Astrocyte of the cerebellum (primary cell): ENCODE measurements at places on chromosomes 12 and 14.

- no peak for DNase-seq
These were observed 259.6 kb downstream of the ERC1 start for GRCh38 chr12:1250641-1251040.

DNA sequence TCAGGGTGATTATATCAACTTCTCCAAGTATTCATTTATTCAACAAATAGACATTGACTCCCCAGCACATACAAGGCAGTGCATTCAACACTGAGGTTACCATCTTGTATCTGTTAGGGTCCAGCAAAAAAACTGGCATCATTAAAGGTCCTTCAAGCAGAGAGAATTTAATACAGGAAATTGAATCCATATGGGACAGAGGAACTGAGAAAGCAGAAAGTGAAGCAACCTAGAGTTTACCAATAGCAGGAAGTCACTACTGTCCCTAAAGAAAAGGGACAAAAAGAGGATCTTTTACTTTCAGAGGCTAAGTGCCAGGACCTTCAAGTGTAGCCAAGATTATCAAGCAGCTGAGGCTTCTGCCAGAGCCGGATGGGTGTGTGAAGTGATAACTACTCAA is 237.8 kb upstream of the TBX3 start:
- DNase-seq: no peak

GRCh38 chr14:91327250-91327595 is 82.7 kb upstream of the GPR68 start:
- DNase-seq: peak; percentile 9

DNA sequence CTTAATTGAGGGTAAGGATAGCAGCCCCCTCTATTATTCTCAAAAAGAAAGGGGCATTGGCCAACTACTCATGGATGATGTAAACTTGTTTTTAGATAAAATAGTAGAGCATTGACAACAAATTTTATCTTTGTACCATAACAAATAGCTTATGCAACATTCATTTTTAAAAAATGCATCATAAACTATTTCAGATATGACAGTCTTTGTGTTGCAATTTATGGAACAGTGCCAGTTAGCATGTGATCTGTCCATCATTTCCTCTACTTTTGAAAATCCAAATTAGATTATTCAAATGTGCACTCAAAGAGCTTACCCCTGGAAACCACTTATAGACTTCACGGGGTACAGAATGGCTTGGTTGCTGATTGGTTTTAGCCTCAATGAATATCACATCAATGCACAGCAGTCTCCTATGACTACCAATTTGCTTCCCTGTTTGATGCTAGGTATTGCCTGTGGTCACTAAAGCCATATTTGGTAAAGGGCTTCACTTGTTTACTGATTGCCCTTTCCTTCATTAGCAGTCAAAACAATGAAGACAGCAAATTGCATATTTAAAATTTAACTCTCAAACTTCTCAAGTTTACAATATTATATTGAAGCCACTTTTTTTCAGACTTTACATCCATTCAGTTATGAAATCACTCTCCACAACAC is 274.9 kb upstream of the MGAT4C start:
- DNase-seq: no peak

DNA sequence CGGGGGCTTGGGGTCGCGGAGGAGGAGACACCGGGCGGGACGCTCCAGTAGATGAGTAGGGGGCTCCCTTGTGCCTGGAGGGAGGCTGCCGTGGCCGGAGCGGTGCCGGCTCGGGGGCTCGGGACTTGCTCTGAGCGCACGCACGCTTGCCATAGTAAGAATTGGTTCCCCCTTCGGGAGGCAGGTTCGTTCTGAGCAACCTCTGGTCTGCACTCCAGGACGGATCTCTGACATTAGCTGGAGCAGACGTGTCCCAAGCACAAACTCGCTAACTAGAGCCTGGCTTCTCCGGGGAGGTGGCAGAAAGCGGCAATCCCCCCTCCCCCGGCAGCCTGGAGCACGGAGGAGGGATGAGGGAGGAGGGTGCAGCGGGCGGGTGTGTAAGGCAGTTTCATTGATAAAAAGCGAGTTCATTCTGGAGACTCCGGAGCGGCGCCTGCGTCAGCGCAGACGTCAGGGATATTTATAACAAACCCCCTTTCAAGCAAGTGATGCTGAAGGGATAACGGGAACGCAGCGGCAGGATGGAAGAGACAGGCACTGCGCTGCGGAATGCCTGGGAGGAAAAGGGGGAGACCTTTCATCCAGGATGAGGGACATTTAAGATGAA is 630 bp downstream of the FOS start:
- no peak for DNase-seq

- DNase-seq: no peak
These were observed 85.5 kb downstream of the CEP83 start for GRCh38 chr12:94374124-94374523.

GRCh38 chr14:55846826-55847446 is 266.9 kb downstream of the KTN1 start:
- DNase-seq: no peak

DNA sequence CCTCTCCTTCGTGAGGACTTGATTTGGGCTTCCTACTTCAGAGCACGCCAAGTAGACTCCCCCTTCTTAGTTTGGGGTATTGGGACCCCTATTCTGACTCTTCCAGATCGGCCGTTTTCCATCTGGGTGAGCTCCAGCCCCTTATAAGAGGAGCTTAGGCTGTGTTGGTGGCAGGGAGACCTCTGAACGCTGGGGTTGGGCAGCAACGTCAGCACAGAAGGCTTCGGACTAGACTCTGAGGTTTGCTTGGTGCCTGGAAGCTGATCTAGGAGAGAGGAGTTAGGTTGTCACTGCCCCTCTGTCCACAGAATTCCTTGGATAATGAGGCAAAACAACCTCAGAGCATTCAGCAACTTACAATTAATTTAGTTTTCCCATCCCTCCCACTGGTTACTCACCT is 99.2 kb upstream of the RTL1 start:
- no peak for DNase-seq

DNA sequence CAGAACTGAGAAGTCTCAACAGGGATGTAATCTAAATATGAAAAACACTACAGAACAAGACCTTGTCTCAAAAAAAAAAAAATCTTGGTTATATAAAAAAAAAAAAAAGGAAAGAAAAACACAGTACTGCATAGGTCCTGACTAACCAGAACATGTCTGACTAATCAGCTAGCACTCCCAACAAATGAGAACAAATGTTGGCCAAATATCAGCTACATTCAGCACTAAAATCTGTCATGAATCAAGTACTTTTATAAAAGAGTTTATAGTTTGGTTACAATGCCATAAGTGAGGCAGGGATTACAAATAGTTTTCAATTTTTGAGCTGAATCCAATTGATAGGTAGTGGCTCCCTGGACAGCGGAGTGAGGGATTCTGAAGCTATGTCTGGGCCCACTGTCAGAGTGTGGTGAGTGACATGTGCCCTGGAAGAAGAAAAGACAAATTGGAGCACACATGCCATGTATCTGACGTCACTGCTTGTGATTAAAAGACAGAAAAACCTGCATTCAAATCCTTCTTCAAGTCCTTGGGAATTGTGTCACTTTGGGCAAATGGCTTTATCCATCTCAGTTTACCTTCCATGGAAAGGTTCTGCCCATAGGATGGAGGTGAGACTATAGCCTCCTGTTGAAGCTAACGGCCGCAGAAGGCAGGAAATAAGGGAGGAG is 5.6 kb upstream of the FAM234B start:
- peak; percentile 55 for DNase-seq

GRCh38 chr12:74509886-74510285 is 27.7 kb upstream of the ATXN7L3B start:
- no peak for DNase-seq

- peak; percentile 89 for DNase-seq
These were observed 92.5 kb downstream of the VCPKMT start for GRCh38 chr14:50023671-50024490.

GRCh38 chr12:95966287-95966870 is 23.2 kb downstream of the AMDHD1 start:
- no peak for DNase-seq

DNA sequence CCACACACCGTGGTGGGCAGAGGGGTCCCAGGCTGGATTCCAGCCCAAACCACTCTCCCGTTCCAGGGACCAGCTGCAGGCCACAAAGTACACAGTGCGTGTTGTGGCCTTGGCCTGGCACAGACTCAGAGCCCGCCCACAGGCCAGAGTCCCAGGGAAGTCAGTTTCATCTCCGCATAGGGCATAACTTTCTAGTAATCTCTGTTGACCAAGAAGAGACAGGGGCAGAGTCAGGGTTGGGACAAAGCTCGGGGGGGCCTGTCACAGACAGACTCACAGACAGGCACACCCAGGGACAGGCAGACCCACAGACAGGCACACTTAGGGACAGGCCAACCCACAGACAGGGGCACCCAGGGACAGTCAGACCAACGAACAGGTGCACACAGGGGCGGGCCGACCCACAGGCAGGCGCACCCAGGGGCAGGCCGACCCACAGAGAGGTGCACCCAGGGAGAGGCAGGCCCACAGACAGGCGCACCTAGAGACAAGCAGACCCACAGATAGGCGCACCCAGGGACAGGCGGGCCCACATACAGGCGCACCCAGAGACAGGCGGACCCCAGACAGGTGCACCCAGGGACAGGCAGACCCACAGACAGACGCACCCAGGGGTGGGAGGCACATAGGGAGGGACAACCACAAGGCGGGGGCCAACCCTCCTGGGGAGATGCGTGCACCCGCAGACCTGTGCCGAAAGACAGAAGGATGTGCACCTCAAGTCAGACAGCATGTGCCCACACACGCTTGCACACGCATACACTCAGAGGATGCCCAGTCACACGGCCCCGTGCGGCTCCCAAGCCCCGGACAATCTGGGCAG is 323.3 kb upstream of the RTL1 start:
- no peak for DNase-seq

- no peak for DNase-seq
These were observed 116.3 kb downstream of the GLT1D1 start for GRCh38 chr12:128969480-128970055.

- no peak for DNase-seq
These were observed 100.5 kb downstream of the LRRC74A start for GRCh38 chr14:76926521-76927251.

DNA sequence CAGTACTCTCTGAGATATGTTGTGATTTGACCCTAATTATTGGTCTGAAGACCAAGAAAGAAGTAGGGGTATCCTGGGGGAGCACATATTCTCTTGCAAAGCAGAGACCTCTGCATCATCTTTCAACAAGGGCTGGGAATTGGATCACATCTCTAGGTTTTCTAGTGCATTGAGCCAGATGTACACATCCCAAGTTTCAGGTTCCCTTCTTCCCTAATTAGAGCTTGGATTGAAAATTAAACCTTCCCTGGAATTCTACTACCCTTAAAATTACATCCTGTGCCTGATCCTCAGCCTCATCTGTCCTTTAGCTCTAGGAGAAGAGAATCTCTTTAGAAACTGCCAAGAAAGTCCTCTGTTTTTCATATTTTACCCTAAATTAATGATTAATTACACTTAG is 839.6 kb downstream of the SLC6A15 start:
- DNase-seq: no peak

GRCh38 chr14:58258156-58258555 is 13.5 kb downstream of the PSMA3 start:
- DNase-seq: no peak

DNA sequence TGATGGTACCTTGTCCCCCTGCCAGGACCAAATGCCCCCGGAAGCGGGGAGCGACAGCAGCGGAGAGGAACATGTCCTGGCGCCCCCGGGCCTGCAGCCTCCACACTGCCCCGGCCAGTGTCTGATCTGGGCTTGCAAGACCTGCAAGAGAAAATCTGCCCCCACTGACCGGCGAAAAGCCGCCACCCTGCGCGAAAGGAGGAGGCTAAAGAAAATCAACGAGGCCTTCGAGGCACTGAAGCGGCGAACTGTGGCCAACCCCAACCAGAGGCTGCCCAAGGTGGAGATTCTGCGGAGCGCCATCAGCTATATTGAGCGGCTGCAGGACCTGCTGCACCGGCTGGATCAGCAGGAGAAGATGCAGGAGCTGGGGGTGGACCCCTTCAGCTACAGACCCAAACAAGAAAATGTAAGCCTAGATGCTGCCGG is 410 bp downstream of the MYF6 start:
- DNase-seq: no peak

DNA sequence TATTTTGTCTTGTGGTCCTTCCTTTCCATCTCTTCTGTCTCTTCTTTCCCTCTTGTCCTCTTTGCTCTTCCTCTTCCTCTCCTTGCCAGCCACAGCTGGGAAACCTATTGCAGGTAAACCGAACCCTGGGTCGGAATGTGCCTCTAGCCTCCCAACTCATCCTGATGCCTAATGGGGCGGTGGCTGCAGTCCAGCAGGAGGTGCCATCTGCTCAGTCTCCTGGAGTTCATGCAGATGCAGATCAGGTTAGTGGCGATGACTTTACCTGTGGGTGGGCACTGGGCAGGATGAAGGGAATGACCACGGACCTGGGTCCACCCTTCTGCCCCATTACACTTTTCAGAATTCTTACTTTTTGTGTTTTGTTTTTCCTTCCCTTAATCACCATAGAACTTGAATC is 8.2 kb downstream of the PHC1 start:
- DNase-seq: no peak

DNA sequence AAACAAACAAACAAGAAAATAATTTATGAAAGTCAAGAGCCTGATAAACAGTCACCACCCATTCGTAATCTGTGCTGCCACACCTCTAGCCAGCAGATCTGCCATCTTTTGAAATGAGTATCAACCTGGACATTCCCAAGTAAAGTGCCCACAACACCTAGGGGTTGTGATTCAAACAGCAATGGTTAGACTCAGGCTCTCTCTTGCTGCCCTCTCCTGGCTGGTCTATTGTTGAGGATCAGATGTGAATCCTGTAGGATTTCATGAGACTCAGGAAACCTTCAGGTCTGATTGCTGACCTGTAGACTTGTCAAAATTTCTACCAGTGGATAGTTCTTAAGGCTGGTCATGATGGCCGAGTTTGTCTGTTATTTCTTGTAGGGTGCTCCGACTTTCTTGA is 26.8 kb downstream of the DGLUCY start:
- DNase-seq: no peak

DNA sequence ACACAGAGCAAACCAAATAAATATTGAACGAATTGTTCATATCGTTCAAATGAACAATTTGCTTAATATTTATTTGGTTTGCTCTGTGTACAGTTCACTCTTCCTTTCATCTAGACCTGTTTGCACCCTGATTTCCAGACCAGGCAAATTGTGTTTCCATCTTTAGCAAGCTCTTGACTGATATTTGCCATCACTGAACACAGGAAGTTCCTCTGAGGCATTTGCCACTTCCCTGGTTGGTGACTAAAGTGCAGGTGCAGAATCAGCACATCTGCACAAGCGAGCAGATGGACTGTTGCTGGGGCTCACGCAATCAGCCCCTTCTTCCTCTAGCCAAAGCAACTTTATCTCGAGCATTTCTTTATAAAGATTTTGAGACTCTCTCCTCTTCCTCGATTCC is 112.9 kb downstream of the DAAM1 start:
- DNase-seq: no peak
